CMK (cell line): ENCODE measurements at places on chromosomes 6 and 20.

DNA sequence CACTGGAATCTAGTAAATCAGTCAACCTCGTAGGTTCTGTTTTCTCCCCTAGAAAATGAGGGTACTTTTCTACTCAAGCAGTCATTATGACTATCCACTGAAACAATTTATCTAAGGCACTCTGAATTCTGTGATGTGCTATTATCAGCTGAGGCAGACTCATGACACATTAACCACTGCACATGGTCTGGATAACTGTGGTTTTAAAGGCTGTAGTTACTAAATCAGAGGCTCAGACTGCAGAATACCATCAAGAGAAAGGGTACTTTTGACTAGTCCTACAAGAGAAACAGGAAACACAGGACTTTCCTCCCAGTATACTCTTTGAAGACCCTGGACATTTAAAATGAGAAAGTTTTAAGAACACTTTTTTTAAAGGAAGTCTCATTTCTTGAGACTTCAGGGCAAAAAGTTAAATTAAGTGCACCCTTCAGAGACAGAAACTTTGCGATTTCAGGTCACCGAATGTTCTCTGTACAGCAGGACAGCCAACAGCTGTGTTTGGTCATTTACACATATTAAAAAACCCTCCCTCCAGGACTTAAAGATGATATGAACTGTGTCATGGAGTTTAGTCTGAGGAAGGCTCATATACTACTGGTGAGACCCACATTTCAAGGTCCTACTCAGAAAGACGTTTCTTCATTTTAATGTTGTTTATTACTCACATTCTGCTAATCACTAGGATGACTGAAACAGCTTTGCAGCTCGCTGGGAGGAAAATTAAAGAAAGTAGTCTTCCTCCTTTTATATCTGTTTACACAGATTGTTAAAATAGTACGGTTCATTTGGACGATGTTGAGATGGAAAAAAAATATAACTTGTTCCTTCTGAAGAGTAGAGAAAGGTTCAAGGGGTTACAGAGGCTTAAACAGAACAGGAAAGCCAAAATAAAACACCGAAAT lies 19.9 kb downstream of the ATXN1 start:
- DNase-seq: no peak

DNA sequence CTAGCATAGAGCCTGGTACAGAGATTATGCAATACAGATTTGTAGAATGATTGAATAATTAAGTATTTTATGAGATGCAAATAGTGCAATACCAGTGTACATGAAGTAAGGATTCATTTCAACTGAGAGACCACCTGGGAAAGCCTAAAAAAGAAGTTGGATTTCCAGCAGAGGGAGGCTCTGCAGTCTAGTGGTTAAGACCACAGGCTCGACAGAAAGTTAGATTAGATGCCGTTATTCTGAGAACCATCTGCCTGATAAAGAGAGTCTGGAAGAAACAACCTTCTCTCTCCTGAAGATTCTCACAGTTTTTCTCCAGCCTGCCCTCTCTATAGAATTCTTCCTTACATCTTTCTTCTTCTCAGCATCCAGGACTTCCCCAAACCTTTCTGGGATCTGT lies 13.6 kb upstream of the TNFRSF21 start:
- no peak for DNase-seq

GRCh38 chr6:79296211-79296610 lies 61.7 kb upstream of the HMGN3 start:
- no peak for DNase-seq

GRCh38 chr6:46113370-46113769 lies 16.4 kb upstream of the ENPP4 start:
- no peak for DNase-seq

- DNase-seq: no peak
These were observed 560.5 kb upstream of the PTCHD4 start for GRCh38 chr6:48671505-48671904.

DNA sequence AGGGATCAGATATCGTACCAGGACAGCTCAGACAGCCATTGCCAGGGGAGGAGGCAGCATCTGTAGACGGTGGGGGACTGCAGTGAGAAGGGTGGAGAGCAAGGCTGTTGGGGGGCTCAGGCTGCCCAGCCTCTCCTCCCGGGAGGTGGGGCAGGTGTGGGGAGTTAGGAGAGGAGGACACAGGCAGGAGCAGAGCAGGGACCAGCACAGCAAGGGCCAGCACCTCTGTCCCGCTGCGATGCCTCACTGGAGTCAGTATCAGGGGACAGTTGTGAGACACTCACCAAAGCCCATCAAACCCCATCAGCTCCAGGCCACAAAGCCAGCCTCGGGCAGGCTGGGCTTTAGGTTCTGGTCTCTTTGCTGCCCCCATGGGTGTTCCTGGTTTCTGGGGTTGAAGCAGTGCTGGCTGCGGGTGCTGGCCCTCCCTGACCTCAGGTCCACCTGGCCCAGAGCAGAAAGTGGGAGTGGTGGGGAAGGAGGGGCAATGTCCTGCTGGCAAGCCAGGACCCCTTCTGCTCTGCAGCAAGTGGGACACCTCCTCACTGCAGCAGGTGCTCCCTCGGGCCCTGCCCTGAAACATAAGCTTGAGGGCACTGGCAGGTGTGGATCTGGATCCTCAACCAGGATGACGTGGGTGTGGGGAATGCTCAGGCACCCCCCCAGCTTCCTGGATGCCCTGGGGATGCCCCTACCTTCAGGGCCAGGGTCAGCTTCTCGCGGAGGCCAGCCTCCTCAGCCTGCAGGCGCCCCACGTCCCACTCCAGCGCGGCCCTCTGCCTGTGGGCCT lies 83.4 kb downstream of the GINS1 start:
- DNase-seq: no peak

GRCh38 chr6:27156874-27157458 lies 90.5 kb upstream of the PRSS16 start:
- no peak for DNase-seq

GRCh38 chr6:165652766-165653165 lies 10.3 kb downstream of the PDE10A start:
- no peak for DNase-seq

DNA sequence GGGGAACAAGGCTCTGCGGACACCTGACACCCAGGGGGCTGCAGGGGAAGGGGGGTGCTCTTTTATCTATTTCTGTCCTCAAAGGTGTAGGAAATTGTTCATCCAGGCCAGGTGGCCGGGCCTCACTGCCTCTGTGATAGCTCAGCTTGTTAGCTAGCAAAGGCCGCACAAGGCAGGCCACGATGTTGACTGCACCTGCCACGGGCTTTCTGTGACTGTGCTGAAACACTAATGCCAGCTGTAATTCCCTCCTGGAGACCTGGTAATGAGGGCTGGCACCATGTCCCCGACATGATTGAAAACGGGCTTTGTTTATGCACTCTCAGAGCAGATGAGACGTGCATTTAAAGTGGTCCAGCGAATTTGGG lies 61.4 kb upstream of the APCDD1L start:
- DNase-seq: no peak

GRCh38 chr6:11012976-11013720 lies 31.0 kb downstream of the ELOVL2 start:
- DNase-seq: no peak

GRCh38 chr20:14113416-14113815 lies 118.1 kb downstream of the MACROD2 start:
- no peak for DNase-seq

DNA sequence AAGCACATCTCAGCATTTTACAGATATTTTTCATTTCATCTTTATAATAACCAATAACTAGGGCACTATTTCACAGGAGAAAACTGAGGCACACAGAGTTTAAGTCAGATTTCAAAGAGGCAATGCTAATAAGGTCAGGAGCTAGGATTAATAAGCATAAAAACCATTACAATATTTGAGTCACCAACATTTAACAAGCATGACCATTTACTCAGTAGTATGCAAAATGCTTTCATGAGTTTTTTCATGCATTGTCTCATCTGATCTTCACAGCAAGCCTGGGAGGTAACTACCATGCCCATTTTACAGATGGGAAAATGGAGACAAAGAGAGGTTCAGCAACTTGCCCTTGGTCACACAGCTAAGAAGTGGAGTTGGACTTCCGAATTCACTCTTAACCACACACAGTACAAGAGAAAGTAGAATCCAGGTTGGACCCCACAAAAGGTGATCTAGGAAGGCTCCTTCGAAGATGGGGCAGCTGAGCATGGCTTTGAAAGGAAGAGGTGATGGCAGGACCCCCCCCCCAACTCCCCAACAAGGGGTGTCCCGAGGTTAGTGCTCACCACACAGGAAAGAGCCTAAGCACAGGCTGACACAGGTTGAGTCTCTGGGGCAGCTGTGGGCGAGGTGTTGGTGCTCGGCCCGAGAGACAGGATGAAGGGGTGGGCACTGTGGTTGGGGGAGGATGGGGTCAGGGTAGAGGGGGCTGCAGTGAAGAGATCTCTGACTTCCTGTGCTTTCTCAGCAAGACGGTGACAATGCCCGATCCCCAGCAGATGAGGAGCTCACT lies 108.8 kb downstream of the PREX1 start:
- DNase-seq: peak; percentile 64

- DNase-seq: no peak
These were observed 126.5 kb upstream of the AFDN start for GRCh38 chr6:167700199-167700598.

GRCh38 chr6:109062767-109063352 lies 31.8 kb downstream of the SESN1 start:
- no peak for DNase-seq

- no peak for DNase-seq
These were observed 617.8 kb downstream of the MMUT start for GRCh38 chr6:48845219-48845618.

GRCh38 chr20:53586640-53587039 lies 7.0 kb downstream of the ZNF217 start:
- DNase-seq: no peak

DNA sequence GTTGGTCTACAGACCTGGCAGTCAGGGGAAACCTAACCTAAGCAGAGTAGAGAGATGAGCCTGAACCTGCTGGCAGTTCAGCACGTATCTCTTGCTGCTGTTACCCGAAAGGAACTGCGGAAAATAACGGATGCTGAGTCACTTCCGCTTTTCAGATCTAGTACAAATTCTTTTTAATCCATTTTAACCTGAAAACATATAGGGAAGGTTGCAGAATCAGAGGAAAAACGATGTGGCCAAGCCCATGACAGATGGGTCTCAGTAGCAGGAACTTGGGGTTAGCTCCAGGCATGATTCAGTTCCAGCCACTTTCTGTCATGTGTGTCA lies 351.9 kb upstream of the PRND start:
- DNase-seq: peak; percentile 91

DNA sequence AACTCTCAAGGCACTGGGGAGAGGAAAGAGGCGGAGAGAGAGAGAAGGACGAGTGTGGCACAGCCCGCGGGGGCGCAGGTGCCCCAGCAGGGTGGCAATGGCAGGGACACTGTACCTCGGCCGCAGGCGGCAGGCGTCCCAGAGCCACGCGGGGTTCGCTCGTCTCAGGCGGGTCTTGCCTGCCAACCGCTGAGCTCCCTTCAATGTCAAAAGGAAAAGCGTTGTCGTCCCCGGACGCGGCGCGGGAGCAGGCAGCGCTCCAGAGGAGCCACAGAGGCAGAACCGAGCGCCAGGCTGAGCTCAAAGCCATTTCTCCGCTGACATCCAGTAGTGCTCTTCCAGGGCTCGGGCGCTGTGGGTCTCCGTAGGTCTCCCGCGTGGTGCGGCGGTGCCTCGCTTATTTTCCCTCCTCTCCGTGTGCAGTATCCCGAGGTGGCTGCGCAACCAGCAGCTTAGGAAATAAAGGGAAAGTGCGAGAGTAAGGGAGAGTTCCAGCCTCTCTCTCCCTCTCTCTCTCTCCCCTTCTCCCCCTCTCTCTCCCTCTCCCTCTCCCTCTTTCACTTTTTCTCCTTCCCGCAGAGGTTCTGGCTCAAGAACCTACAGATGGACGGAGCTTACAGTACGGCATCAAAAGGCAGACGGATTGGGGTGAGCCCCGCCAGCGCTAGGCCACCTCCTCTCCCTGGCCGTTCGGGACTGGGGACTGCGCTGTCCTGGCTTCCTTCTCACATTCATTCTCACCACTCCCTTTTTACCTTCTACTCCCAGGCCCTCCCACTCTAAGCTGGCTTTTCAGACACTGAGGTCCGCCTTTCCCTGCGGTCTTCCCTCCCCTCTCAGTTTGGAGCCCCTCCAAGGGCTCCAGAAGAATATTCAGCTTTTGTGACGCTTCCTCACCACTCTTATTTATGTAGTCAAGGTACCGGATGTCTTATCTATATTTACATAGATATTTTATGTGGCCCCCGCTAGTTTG lies at the start of gene LAMA4:
Gene LAMA4, minus strand, starts transcription at position 727 of the 976 bp plus-strand sequence. Its CDS starts 417 bp downstream, at position 310.
- no peak for DNase-seq

GRCh38 chr6:11467364-11467763 lies 70.2 kb upstream of the TMEM170B start:
- DNase-seq: no peak

GRCh38 chr20:32062776-32063170 lies 10.7 kb downstream of the HCK start:
- DNase-seq: no peak

GRCh38 chr6:14440215-14440910 lies 322.8 kb downstream of the CD83 start:
- DNase-seq: no peak

- no peak for DNase-seq
These were observed 536.9 kb downstream of the KIF16B start for GRCh38 chr20:16036331-16036730.

DNA sequence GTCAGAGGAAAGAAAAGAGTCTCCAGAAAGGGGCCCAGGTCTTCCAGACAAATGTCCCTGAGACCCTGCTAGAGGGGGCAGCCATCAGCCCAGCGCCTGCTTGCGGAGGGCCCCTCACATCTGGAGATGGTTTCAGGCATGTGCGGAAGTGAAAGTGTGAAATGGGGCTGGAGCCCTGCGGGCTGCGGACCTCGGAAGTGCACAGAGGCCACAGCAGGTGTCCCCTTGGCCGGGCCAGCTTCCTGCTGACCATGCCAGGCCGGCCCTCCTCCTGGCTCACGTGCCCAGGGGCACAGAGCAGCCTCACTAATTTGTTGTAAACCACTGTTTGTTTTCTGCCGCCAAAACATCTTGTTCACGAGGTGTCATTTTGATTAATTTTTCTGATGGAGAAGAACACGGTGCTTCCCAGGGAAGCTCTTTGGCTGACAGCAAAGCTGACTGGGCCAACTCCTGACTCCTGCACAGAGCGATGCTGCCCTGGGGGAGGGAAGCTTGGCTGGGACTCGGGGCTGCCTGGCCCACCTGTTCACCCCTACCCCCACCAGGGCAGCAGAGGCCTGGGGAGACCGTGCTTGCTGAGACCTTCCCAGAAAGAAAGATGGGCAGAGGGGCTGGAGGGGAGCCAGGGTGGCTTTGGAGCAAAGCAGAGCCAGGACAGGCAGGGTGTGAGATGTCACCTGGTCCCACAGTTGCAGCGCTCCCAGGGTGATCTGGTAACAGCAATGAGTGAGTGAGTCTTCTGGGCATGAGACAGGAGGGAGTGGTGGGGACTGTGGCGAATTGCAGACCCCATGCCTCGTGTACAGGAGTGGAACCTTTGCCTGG lies 54.2 kb downstream of the BCAS4 start:
- no peak for DNase-seq

GRCh38 chr6:99233219-99233618 lies 116.3 kb downstream of the FAXC start:
- no peak for DNase-seq

GRCh38 chr20:18377896-18378481 lies 88.8 kb downstream of the DZANK1 start:
- DNase-seq: no peak
